Smooth muscle cell of trachea (primary cell): ENCODE measurements at places on chromosomes 13 and 19. TPM values are rescaled to one million over a fixed set of nuclear protein-coding genes. Genes with fewer than 3 reads are reported as not detected.

KL gene
- 0.15 TPM in 1 of 2 replicates, not detected in the other for total RNA-seq

PLA2G4C gene
- total RNA-seq, result 4.7 and 27.1 TPM in 2 replicates

ZFP30 gene
- total RNA-seq, result 20.8 and 22.2 TPM in 2 replicates

CCL25 gene
- total RNA-seq, result not detected in 2 replicates

CYP2A7 gene
- total RNA-seq, result not detected in 2 replicates

HS6ST3 gene
- not detected in 2 replicates for total RNA-seq

F7 gene
- total RNA-seq, result under 0.01 TPM in 1 of 2 replicates, not detected in the other

ZNF177 gene
- 1.3 and 1.9 TPM in 2 replicates for total RNA-seq

ZNF235 gene
- 4.5 and 6.5 TPM in 2 replicates for total RNA-seq

ZGLP1 gene
- total RNA-seq, result 0.29 and 0.50 TPM in 2 replicates

JUNB gene
- 81.4 and 95.3 TPM in 2 replicates for total RNA-seq

CRB3 gene
- total RNA-seq, result not detected in 2 replicates

TMC4 gene
- 0.58 and 0.83 TPM in 2 replicates for total RNA-seq

ACP4 gene
- total RNA-seq, result not detected in 2 replicates

USE1 gene
- total RNA-seq, result 17.9 and 25.5 TPM in 2 replicates

CEACAM4 gene
- not detected in 2 replicates for total RNA-seq

KLK15 gene
- not detected in 2 replicates for total RNA-seq

CFAP97D2 gene
- total RNA-seq, result not detected in 2 replicates

RTBDN gene
- not detected in 2 replicates for total RNA-seq

PPP6R1 gene
- total RNA-seq, result 33.6 and 48.0 TPM in 2 replicates
